K562 (cell line): ENCODE measurements at places on chromosomes 12 and 14.
A peak's percentile ranks its signal among the peaks of the same experiment; 100 is the strongest.

- no peak for DNase-seq
These were observed 21.1 kb downstream of the IRF2BPL start for GRCh38 chr14:77007183-77007974.

- DNase-seq, result no peak
These were observed 162.8 kb downstream of the RGS6 start for GRCh38 chr14:72094844-72095582.

- no peak for DNase-seq
These were observed at the start of gene OR4K13 for GRCh38 chr14:20035938-20036337. Gene OR4K13 (minus strand): TSS chr14:20036038. CDS start chr14:20034758, 1,280 bp downstream.

DNA sequence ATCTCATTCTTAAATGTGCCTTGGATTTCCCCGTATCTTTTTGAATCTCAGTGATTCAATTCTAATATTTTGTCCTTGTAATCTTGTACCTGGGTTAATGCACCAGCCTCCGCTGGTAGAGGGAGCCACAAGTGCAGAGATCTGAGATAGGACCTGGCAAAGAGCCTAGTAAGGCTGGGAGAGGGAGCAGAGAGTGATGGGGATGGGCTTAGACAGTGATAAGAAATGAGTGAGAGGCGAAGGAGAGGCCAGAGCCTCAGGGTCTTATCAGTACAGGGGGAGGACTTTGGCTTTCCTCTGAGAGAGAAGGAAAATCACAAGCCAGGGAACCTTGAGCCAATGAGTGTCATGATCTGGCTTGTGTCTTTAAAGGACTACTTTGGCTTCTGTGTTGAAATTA, 30.5 kb upstream of the LMNTD1 start:
- no peak for DNase-seq

GRCh38 chr12:45853550-45853949, 124.0 kb downstream of the ARID2 start:
- no peak for DNase-seq

- peak; percentile 91 for DNase-seq
These were observed 76.7 kb downstream of the NCOR2 start for GRCh38 chr12:124490584-124491305.

GRCh38 chr12:80493466-80493865, 49.4 kb downstream of the PTPRQ start:
- DNase-seq, result no peak

- no peak for DNase-seq
These were observed 24.2 kb downstream of the SMUG1 start for GRCh38 chr12:54164387-54165145.

GRCh38 chr14:91714805-91715204, 17.1 kb downstream of the CATSPERB start:
- DNase-seq, result no peak

- DNase-seq, result no peak
These were observed 11.4 kb downstream of the AGAP2 start for GRCh38 chr12:57726884-57727757.

DNA sequence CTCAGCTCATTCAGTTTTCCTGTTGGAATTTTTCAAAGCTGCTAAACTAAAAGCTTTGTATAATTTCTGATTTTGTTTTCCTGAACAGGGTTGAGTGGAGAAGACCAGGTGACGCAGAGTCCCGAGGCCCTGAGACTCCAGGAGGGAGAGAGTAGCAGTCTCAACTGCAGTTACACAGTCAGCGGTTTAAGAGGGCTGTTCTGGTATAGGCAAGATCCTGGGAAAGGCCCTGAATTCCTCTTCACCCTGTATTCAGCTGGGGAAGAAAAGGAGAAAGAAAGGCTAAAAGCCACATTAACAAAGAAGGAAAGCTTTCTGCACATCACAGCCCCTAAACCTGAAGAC, 367.1 kb upstream of the OR4E1 start:
- no peak for DNase-seq

- peak; percentile 73 for DNase-seq
These were observed 92.7 kb downstream of the DIP2B start for GRCh38 chr12:50597200-50598195.

DNA sequence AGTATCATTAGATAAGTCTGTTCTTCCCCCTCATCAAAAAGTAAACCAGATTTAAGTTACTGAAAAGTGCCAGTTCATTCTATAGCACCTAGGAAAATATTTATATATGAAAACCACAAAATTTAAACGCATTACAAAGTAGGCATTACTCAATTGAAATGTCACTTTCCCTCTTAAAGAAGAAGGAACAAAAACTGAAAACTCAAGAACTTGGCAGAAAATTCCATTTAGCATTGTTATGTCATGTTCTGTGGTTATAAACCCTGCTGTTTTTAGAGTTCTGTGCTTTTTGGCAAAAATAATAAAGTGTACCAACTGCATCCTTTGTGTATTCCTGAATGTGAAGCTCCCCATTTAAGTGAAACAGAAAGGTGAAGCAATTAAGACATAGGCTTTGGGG, 3.6 kb downstream of the FGD4 start:
- DNase-seq, result no peak

GRCh38 chr12:55695349-55695748, 12.4 kb downstream of the ITGA7 start:
- no peak for DNase-seq

DNA sequence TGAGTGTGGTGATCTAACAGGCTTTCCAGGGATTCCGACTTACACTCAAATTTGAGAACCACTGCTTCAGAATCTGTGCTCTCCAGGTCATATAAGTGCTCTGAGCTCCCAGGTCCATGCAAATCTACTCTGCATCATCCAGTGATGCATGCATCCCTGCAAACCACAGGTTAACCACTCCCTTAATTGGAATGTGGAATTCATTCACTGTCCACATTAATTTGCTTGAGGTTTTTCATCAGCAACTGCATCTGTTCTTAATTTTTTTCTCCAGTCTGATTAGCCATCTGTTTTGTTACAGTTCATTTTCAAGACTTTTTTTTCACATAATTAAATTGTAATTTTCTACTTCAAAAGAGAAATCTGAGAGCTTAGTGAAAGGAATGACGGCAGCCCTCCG, 43.4 kb upstream of the RIN3 start:
- no peak for DNase-seq

- no peak for DNase-seq
These were observed 118.7 kb upstream of the TMCC3 start for GRCh38 chr12:94769047-94769420.

DNA sequence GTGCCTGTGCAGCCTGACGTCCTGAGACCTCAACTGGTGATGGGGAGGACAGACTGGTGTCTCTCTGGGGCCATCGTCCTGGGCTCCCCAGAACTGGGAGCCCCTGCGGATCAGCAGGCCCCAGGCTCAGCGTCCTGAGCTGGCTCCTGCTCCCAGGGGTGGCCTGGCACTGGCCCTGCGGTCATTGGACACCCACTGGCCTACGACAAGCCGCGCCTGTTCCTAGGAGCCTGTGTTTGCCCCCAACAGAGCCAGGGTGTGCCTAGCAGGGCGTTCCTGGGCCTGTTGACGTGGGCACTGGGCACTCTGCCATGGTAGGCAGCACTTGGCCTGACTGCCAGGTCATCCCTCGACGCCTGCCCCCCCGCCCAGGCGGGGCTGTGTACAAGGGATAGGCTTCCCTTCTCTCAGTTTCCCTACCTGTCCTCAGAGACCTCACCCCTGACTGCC, 8.4 kb downstream of the ADSS1 start:
- DNase-seq, result no peak

GRCh38 chr14:90714811-90715210, 101.4 kb downstream of the TTC7B start:
- DNase-seq, result no peak

DNA sequence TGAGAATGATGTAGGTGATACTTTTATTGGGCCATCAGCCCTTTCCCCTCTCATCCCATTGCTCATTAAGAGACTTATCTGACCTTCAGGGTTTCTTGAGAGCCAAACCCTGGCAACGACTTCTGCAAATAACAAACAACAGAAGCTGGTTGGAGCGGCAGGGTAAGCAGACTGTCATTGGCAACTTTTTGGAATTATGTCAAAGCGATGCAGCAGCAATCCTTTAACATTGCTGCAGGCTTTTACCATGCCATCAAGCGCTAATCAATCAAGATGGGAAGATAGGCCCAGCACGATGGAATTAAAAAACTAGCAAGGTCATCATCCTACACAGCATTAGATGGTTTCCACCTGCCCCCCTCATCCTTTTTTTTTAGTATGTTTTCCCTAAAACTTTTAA, 406.1 kb upstream of the PDE3A start:
- no peak for DNase-seq

GRCh38 chr12:113528606-113529293, 57.1 kb upstream of the LHX5 start:
- DNase-seq, result no peak

DNA sequence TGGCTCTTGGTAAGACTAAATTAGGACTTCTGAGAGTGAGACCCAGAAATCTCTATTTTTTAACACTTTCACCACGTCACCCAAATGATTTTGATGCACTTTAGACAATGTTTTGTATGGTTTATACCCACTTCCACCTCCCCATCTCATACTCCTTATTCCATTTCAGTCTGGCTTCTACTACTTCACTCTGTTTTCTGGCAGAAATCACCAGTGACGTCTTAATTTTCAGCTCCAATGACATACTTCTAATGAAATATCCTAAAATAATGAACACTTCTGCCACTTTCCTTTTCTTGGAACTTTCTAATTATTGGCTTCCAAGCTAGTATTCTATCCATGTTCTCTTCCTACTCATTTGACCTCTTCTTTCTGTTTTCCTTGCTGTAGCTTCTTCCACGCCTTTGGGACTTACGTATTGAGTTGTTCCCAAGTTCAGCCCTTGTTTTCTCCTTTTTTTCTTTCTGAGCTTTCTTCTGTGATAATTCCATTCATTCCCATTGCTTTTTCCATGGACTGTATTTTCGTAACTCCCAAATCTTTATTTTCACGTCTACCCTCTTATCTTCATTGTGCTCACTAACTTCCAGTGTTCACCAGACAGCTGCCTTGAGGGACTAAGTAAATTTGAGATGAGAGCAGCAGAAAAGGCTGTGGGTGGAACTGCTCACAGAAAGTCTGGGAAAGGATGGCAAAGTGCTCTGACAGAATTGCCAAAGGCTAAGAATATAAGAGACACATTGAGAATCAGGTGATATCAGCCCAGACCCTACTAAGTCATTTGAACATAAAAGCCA, 115.8 kb downstream of the CAPZA3 start:
- no peak for DNase-seq

- DNase-seq, result no peak
These were observed 223.9 kb upstream of the DAAM1 start for GRCh38 chr14:58964598-58964928.

GRCh38 chr12:67515679-67516340, 132.7 kb upstream of the DYRK2 start:
- DNase-seq, result no peak

DNA sequence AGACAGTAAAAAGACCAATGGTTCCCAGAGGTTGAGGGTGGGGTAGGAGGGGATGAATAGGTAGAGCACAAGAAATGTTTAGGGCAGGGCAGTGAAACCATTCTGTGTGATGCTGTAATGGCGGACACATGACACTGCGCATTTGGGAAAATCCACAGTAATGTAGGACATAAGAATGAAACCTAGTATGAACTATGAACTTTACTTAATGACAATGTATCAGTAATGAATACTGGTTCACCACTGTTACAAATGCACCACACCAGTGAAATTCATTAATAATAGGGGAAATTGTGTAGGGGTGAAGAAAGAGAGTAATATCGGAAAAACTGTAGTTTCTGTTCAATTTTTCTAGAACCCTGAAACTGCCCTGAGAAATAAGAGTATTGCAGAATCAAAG, 5.6 kb downstream of the ERH start:
- no peak for DNase-seq

- no peak for DNase-seq
These were observed 203.7 kb downstream of the LRFN5 start for GRCh38 chr14:41810362-41810761.

DNA sequence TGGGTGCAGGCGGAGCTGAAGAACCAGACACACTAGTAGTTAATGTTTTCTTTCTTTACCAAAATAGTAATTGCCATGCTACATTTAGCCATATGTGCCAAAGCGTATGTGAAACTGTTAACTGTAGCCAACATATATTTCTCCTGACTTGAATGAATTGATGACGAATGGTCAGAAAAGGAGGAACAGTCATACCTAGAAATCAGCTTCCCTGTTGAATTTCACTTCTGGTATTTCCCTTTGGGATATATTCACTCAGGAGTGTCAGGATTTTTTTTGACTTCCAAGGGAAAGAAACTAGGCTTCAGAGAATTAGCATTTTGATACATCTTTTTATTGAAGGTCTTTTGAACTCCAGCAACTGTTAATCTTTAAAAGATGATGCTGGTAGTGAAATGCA, 87.0 kb downstream of the ERC1 start:
- no peak for DNase-seq

- peak; percentile 71 for DNase-seq
These were observed 26.3 kb downstream of the ITGA7 start for GRCh38 chr12:55681142-55682077.

DNA sequence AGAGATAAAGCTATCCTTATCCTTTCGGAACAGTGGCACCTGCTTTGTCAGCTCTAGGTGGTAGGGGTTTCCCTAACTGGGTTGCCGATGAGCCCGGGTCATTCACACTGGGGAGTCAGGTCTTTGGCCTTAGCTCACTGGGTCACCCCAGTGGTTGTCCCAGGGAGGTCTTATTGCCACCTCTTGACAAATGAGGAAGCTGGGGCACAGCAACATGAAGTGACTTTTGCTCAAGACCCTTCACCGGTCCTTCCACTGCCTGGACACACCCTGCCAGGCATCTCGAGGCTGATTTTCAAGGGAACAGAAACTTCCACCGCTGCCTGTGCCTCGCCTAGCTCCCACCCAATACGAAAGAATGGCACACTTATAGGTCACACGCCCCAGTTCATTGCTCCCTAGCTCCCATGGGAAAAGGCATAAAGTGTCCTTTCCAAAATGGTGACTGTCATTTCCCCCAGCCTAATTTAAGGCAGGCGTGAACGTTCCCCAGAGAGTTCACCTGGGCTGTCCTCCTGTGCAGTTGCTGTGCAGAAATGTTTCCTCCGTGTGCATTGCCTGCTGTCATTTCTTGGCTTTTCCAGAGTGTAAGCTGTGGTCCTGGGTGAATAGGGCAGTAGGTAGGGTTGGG, 156.1 kb upstream of the CCND2 start:
- no peak for DNase-seq

GRCh38 chr12:131007031-131007739, 53.5 kb downstream of the ADGRD1 start:
- DNase-seq, result no peak

DNA sequence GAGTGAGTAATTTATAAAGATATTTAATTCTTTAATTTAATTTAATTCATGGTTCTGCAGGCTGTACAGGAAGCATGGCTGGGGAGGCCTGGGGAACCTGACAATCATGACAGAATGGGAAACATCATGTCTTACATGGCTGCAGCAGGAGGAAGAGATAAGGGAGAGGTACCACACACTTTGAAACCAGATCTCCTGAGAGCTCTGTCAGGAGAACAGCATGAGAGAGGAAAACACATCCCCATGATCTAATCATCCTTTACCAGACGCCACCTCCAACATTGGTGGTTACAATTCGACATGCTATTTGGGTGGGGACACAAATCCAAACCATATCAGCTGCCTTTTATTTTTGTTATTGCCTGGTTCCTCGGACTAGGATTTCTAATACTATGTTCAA, 928.6 kb downstream of the TMEM121 start:
- peak; percentile 35 for DNase-seq

GRCh38 chr14:61461808-61462275, 140.5 kb downstream of the PRKCH start:
- DNase-seq, result peak; percentile 51
